Nephron progenitor cell (in vitro differentiated cells): ENCODE measurements at places on chromosomes 3 and 15.

DNA sequence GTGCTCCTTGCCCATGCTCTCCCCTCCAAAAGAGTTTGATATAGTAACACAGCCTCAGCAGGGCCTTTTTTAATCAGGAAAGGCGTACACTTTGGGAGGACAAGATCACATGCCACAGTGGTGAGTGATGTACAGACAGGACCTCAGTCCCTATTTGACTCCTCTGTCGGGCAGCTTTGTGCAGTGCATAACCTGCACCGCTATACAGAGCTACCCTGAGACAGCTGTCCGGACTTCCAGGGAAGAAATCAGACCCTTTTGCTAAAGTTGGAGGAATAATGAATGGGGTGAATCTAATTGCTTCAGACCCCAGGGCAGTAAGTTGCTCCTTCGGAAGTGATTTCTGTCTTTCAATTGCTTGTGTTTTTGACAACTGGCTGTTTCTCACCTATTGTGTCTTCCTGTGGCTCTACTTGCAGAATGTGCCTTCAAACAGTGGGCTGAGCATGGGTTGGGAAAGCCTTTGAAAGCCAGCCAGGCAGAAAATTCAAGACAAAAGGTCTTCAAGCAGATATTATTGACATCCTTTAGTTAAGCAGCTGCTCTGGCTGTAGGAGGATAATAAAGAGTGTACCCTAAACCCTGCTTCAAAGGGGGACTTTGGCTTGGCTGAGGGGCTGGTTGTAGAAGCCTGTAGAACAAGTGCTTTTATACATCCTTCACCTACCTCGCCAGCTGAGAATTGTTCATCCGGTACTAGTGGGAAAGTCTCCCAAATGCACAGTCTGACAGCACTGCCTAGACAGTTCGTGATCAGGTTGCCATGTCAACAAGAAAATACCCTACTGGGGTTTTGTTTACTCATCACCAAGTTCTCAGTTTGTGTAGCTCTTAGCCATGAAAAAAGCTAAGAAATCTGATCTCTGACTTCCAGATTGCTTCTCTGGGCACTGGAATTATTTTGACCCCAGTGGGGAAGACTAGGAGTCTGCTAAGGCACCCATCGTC, 35.1 kb downstream of the SNTN start:
- no peak for DNase-seq

DNA sequence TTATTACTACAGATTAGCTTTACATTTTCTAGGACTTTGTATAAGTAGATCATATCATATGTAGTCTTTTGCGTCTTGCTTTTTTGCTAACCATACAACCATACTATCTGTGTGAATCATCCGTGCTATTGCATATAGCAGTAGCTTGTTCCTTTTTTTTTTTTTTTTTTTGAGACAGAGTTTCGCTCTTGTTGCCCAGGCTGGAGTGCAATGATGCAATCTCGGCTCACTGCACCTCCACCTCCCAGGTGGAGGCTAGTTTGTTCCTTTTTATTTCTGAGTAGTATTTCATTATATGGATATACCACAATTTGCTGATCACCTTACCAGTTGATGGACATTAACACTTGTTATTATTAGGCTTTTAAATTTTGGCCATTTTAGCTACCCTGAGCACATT, 54.5 kb upstream of the TBL1XR1 start:
- DNase-seq, result no peak

DNA sequence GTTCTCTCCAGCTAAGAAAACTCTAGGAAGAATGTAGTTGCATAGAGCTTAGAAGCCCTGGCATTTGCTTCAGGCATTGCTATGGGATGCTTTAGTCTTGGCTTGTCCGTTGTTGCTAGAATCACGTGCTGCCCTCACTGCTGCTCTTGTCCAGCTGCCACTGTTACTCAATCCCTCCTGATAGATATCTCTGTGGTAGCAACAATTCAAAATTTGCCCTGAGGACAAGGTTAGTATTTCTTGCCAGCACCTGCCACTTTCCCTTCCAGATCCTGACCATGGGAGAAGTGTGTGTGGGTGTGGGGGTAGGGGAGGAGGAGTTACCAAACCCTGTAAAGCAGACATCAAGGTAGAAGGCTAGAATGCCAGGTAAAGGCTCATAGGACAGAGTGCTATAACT, 113.8 kb downstream of the PPM1L start:
- no peak for DNase-seq

DNA sequence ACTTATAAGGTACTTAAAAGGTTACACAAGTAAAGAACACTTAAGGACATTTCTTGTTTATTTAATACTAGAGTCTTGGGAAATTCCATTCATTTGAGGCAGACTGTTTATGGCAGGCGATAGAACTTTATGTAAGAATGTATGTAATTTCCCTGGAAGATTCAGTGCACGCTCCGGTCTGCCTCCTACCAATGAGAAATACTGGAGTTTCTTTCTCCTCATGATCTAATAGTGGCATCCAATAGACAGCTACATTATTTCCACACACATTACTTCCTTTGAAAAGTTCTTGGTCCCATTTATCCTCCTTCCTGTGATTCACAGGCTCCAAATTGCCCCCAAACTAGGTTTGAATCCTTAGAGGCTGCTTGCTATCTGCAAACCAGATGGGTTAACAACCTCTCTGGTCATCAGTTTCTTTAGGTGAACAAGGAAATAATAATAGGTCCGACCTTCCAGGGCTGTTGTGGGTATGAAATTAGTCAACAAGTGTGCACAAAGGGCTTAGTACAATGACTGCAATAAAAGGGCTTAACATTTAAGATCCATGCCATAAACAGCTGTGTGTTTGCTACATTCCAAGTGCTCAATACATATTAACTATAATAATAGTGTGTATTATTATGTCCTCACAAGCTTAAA, 30.7 kb downstream of the EIF4E3 start:
- no peak for DNase-seq

GRCh38 chr3:169029674-169030285, 633.7 kb downstream of the MECOM start:
- DNase-seq, result no peak

- no peak for DNase-seq
These were observed 237.5 kb downstream of the THSD4 start for GRCh38 chr15:71352765-71353164.

GRCh38 chr3:126338790-126339288, 18.4 kb downstream of the KLF15 start:
- DNase-seq, result no peak
